ENCODE measurements at places on chromosomes 5 and 9.

- no peak for DNase-seq
Observed at GRCh38 chr5:1231354-1231905, 6.2 kb downstream of the SLC6A18 start.

DNA sequence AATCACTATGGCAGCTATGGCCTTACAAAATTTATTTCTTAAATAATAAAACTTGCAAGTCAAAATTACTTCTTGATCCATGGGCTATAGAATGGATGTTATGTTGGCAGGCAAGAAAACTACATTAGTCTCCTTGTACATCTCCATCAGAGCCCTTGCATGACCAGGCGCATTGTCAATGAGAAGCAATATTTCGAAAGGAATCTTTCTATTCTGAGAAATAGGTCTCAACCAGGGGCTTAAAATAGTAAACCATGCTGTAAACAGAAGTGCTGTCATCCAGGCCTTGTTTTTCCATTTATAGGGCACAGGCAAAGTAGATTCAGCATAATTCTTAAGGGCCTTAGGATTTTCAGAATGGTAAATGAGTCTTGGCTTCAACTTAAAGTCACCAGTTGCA is 220.1 kb downstream of the SREK1 start:
- DNase-seq: no peak

- DNase-seq: no peak
Observed at GRCh38 chr5:91534332-91534731, 151.2 kb upstream of the ARRDC3 start.

DNA sequence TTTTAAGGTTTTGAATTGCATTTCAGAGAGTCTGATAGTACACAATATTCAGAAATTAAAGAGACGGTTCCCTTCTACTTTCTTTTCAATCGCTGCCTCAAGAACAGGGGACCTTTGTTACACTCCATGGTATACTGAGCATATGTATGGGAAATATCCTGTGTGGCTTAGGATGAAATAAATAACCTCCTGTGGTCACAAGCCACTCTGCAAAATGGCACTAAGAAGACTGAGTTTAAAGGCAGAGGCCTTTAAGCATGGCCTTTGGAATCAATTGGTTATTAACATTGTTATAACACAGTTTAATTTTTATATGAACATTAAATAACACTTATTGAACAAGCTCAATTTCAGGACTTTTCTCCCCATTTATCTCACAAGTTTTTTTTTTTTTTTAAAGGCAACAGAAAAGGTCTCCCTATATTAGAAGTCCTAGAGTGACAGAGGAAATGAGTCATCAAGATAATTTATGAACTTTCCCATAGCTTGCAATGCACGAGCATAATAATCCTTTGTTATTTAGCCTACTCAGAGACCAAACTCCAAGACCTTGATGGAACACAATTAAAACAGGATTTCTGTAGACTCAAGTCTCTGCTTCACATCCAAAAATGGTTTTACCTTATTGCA is 341.9 kb downstream of the TMEM167A start:
- DNase-seq: no peak

DNA sequence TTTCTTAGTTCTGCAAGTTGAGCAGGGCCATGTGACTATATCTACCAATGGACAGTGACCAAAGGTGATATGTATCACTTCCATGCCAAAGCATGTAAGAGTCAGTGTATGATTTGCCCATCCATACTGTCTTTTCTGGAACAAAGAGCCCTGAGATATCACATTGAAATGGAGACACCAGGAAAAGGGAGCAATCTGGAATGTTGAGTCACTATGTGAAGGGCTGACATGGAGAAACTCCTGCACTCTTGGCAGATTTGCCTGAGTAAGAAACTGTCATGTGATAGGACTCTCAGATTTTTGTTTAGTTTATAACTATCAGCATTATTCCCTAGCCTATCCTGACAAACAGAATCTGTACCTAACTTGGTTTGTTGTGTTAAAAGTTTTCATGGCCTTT is 29.8 kb upstream of the TMEM161B start:
- peak; percentile 6 for DNase-seq

DNA sequence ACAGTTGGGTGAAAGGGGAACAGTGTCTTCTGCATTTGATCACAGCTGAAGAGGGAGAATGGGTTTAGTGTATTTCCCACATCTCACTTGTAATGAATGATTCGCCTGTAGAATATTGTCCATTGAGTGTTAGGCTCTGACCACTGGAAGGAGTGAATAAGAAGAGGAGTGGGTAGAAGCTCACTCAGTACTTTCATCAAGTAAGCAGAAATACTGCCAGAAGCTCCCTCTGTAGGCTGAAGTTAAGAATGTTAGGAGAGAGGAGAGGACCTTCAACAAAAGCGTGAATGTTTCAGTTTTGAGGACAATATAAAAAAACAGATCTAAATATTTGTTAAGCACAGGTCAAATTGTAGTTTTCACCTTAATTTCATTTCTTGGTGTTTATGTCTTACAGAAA is 27.5 kb downstream of the FSD1L start:
- peak; percentile 26 for DNase-seq

DNA sequence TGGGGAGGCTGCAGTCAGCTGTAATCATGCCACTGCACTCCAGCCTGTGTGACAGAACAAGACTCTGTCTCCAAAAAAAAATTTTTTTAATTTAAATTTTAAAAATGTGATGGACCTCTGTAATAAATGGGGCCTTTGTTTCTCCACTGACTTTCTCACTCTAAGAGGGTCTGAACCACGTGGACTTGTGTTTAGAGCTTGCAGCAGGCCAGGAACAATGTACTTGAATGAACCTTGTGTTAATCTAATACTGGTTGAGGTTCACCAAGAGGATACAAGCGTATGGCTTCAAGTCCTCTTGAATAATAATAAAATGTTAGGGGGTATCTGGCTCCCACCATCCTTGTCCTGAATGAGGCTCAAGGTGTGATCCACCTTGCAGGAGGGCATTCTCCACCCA is 14.4 kb upstream of the SLC2A8 start:
- DNase-seq: no peak
